ENCODE measurements at places on chromosomes 5 and 9.

DNA sequence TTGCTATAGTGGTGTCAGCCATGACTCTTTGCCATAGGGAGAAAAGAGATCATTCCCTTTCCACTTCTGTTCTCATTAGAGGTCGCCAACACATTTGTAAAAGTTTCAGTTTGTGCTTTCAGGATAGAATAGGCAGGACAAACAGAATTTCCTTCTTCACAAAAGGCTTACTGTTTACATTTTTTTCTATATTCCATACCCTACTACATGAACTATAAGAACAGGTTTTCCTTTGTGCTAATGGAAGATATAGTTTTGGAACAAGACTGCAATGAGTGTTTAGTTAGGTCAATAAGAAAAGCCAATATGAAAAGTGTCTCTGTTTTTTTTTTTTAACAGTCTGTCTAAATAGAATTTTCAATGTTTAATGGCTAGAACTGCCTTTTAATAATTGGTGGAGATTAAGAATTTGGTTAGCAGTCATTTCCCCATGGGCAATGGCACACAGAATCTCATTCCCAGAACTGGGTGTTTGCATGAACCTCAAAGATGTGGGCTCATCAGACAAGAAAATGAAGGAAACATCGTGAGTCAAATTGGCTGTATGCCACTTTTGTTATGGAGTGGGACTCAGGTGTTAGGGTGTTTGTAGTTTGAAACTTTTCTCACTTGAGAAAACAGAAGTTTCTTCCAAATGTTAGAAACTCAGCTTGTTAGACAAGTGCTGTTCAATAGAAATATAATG is 75.2 kb upstream of the PRLR start:
- DNase-seq = no peak

DNA sequence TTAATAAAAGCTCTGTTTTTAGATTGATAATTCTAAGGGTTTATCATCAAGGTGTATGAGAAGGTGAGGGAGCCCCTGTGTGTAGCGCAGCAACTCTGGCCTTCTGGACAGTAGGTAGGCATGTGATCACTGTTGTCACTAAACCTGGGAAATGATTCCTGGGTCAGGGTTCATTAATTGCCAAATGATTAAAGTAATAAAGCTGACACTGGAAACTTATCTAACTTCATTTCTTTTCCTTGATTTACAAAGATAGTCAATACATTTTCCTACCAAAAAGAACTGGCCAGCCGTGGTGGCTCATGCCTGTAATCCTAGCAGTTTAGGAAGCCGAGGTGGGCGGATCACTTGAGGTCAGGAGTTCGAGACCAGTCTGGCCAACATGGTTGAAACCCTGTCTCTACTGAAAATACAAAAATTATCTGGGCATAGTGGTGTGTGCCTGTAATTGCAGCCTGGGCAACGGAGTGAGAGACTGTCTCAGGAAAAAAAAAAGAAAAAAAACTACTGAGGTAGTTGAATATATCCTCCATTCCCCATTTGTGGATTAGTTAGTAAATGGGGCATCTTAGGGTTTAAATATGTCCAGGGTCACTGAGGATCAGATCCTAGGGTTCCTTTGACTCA is 2.4 kb downstream of the EHMT1 start:
- DNase-seq = no peak

GRCh38 chr5:39977066-39977655 is 552.4 kb upstream of the DAB2 start:
- DNase-seq = no peak

GRCh38 chr5:124952079-124952478 is 205.6 kb upstream of the ZNF608 start:
- no peak for DNase-seq

DNA sequence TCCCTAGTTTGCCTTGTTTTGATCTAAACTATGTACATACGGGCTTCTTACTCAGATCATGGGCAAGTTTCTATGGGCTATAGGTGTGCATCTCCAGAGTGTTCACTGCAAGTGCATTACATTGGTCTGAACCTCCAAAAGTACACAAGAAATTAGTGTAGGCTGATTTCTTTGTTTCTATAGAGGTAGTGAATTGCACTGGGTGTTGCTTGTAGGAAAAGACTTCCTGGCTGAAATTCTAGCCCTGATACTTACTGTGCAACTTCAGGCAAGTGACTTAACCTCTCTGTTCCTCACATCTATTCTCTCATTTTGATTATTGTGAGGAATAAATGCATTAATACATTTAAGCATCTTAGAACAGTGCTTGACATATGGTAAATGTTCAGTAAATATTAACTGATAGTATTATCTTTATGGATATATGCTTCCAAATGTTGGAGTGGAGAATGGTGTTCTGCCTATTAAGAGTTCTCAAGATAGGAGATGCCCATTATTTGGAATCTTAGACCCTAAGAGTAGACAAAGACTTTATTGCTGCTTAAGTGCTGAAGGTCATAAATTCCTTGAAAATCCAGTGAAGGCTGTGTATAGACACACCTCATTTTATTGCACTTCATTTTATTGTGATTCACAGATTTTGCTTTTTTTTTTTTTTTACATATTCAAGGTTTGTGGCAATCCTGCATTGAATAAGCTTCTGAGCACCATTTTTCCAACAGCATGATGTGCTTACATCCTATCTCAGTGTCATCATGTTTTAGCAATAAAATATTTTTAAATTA is 38.4 kb upstream of the TLR4 start:
- DNase-seq = no peak

DNA sequence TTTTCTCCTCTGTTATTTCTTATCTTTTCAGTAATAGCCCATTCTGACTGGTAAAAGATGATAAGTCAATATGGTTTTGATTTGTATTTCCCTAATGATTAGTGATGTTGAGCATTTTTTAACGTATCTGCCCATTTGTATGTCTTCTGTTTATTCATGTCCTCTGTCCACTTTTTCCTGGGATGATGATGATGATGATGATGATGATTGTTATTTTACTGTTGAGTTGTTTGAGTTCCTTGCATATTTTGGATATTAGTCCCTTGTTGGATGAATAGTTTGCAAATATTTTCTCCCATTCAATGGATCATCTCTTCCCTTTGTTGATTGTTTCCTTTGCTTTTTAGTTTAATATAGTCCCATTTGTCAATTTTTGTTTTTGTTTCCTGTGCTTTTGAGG is 27.0 kb downstream of the UTP15 start:
- DNase-seq = no peak

DNA sequence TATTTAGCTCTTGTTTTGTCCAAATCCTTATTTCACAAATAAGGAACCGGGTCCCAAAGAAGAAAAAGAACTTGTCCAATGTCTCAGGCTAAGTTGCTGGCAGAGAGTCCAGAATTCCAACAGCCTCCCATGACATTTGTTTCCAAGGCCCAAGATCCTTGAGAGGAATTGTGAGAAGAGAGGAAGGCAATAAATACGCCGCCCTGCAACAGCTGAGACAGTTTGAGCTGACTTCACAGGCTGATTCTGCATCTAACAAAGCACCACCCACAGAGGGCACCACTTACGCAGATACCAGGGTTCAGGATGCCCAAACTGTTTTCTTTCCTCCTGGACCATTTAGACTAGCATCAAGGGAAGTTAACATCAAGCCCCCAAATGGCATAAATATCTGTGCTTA is 211.3 kb downstream of the FAM114A2 start:
- no peak for DNase-seq

- DNase-seq = no peak
These were observed 47.4 kb downstream of the ADAM19 start for GRCh38 chr5:157528036-157528632.
